Mesothelial cell of epicardium (in vitro differentiated cells): ENCODE measurements at places on chromosomes 2 and 18.

- no peak for DNase-seq
These were observed 62.2 kb downstream of the OSBPL6 start for GRCh38 chr2:178256382-178257042.

DNA sequence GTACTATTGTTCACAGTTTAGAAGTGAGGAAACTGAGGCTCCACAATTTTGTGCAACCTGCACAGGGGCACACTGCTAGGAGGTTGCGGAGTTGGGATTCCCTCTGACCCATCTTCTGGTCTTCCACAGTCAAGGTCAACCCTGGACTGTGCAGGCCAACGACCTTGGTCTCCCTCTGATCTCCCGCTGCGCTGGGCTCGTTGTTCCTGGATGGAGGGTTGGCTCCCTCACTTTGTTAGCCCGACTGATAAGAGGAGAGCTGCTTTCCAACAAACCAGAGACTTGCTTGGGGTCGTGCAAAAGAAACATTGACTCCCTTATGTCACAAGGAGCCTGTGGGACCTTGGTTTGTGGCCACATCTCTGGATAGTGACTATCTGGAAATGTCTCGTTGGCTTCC, 187.6 kb downstream of the MYCN start:
- no peak for DNase-seq

- no peak for DNase-seq
These were observed 907.7 kb downstream of the TMEM182 start for GRCh38 chr2:103669531-103669930.

GRCh38 chr2:142139384-142139783, 8.6 kb upstream of the LRP1B start:
- no peak for DNase-seq

- no peak for DNase-seq
These were observed 59.4 kb downstream of the RHOB start for GRCh38 chr2:20506201-20506685.

DNA sequence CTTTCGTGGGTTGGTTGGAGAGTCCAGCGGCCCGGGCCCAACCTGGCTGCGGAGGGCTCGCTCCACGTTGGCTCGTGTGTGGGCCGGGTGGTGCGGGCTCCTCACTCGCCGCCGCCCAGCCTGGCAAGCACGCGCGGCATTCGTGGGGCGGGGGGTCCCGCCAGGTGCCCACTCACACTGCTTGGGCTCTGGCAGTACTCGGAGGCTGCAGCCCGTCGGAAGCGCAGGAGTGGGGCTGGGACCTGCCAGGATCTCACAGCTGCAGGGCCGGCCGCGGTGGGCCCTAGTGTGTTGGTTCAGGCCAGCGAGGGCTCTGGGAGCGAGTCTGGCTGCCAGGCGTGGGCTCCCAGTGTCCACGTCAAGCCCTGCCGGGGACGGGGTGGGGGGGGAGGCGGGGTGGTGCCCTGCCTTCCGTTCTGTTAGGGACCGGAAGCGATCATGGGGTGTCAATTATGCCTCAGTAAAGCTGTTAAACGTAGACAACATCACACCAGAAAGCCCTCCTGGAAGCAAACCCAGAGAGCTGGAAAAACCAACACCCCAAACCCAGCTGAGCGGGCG, 1.0 kb upstream of the HS6ST1 start:
- no peak for DNase-seq

DNA sequence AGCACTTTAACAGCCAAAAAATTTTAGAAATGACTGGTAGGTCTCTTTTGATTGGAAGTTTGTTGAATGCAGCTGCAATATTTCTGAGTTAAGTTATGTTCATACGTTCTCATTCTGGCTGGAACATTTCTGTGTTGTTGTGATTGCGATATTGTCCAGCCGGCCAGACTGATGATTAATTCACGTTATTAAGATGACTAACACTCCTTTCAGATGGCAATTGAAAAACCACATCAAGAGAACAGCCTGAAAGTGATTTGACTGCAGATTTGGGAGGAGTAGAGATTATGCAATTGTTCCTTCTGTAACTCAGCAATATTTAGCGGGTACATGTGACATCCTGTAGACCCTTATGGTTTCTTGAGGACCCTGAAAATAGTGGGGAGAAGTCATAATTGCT, 133.7 kb downstream of the FBXO15 start:
- DNase-seq, result no peak

DNA sequence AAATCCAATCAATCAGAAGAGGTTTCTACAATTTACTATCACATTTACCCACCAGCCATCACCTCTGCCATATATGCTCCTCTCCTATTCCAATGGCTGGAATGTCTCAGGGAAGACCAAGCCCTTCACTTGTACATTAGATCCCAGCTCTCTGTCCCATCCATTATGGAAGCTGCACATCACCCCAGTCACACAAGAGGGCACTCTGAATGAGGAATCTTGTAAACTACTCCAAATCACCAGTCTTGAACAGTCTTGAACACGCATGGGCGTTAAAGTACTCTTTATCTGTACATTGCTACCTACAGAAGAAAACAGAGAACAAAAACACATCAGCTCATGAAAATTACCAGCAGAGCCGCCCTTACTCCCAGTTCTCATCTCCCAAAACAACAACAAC, 38.7 kb downstream of the ZC3H8 start:
- DNase-seq, result no peak

GRCh38 chr2:40287773-40288172, 164.1 kb downstream of the SLC8A1 start:
- DNase-seq, result no peak
